ENCODE measurements at places on chromosomes 2 and 18.

- no peak for DNase-seq
These were observed 6.4 kb upstream of the PDIA6 start for GRCh38 chr2:10818984-10819383.

GRCh38 chr2:218658671-218659257, 659 bp downstream of the ZNF142 start:
- no peak for DNase-seq

DNA sequence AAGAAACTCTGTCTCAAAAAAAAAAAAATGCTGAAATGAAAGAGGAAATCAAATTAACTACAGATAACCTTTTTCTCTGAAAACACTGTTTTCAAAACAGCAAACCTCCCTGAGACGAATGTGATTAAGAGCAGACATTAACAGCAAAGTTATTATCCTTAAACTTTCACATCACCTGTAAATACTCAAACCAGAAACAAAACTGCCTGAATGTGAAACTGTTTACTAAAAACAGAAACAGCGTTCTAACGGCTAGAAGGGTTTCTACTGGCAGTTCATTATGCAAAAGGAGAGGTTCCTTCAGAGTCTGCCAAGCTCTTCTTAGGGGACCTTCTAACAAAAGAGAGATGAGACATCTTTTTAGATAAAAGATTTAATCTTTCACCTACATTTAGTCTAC, 45.9 kb downstream of the PNO1 start:
- DNase-seq = no peak

GRCh38 chr2:46921676-46922448, 6.3 kb upstream of the MCFD2 start:
- DNase-seq = no peak

GRCh38 chr2:38430597-38431207, 53.6 kb upstream of the ATL2 start:
- no peak for DNase-seq

GRCh38 chr18:7221424-7222155, 9.3 kb upstream of the LRRC30 start:
- DNase-seq = no peak

- no peak for DNase-seq
These were observed 64.6 kb upstream of the TEX51 start for GRCh38 chr2:126834006-126834659.

DNA sequence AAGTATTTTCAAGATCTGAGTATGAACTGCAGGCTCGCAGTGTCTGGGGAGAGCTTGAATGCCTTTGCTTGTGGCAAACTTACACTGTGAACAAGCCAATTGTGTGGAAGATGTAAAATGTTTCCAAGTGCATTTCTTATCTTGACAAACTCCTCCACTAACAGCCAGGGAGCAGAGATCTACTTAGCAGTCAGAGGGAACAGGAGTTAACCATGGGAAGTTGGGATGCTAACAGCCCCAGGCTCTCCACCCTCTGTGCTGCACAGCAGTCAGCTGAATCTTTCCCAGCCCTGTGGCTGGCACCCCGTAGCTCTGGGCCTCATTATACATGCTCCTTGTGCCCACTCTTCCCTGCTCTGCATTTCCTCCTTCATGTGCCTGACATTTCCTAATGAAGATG, 450.2 kb downstream of the TSN start:
- no peak for DNase-seq

GRCh38 chr2:201966691-201967438, 66.8 kb upstream of the FZD7 start:
- no peak for DNase-seq

DNA sequence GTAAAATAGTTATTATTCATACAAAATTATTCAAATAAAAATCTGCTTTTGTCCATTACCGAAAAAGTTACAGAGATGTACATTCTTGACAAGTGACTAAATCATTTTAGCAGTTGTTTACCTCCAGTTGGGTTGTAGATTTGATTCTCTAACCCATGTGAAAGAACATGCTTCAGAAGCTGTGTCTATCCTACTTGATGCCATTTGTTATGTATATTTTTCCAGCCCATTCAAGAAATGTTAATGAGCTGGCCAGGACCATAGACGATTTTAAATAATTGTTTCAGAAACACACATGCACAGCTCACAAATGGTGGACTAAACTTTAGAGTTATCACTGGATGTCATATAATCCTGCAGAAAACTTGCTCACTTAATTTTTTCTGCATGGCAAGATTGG, 391.1 kb upstream of the REG3G start:
- no peak for DNase-seq

- DNase-seq = no peak
These were observed 55.9 kb downstream of the PLA2R1 start for GRCh38 chr2:160006475-160006874.

DNA sequence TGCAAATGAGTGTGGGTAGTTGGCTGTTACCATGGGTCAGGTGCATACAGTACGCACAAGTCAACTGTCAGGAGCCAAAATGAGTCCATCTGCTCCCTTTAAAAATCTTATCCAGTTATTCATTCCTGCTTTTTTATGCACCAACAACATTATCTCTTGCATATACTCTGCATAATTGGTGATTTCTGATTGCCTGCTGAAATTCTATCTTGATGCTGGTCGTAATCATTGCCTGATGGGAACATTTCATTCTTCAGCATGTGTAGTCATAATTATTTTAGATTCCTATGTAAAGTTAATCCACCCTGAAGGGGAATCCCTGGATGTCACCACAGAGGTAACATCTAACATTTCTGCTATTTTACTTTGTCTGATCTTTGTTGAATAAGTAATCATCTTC, 102.2 kb upstream of the RND3 start:
- no peak for DNase-seq

DNA sequence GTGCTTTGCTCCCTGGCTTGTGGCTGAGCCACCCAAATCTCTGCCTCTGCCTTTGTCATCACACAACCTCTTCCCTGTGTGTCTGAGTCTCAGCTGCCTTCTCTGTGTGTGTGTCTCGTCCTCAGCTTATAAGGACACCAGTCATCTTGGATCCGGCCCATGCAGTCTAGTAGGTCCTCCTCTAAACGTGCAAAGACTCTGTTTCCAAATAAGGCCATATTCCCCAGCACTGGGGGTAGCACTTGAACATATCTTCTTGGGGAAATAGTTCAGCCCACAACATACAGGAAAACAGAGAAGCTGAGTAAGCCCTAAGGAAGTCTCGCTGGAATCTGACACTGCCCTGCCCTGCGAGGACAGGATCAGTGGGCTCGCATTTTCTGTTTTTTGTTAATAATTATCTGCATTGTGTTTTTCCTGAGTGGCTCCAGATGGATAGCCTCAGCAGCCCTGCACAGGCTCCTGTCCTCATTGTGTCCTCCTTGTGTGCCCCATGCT, 42.1 kb downstream of the MTCL1 start:
- DNase-seq = no peak

DNA sequence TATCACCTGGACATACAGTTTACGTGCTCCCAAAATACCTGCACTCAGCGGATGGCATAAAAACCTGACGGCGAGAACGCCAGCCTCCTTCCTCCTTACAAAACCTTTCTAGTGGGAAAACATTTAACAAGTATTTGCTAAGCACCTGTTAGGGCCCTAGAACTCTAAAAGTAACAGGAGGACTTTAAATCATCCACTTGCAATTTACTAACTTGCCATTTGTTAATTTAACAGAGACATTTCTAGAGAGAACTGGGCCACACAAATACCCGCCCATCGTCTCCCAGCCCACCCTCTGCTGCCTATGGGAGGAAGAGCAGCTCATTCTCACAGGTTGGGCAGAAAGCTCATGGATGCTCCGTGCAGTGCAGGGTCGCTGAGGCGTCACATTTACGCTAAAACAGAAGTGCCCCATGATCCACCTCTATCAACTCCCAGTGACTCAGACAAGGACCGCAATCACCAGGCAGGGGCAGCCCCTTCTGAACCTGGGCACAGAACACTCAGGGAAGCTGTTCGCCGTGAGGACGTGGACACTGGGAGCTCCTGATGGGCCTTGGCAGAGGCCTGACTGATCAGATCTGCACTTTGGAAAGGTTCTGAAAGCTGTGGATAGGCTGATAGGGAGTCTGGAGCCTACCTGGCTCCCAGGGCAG, 106.9 kb downstream of the HDAC4 start:
- DNase-seq = no peak

DNA sequence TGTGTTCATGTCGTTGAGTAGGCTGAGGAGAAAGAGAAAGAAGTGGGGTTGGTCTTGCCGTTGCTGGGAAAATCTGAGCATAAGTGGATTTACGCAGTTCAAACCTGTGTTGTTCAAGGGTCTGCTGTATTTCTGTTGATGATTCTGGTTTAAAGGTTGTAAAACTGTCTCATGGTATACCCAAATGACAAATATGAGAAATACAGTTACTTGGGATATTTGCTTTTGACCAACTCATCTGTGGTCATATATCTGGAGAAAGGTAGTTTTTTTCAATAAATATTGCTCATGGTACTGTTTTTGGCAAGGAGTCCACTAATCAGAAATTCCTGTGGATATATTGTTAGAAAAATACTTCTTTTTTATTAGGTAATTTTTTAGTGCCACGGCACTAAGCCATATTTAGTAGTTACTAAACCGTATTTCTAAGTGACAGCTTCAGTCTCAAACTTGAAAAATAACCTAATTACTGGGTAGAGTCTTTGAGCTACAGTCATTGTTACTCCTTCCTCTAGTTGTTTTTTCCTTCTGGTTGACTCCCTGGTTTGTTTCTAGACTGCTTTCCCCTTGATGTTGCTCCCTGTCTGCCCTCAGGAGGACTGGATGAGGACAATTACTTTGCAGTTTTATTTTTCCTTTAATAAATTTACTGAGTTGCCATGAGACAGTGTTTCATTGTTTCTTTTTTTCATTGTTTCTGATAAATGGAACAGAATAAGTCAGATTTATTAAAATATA, 31.5 kb downstream of the MOB4 start:
- DNase-seq = no peak

GRCh38 chr2:77567723-77568122, 45.5 kb upstream of the LRRTM4 start:
- DNase-seq = no peak

GRCh38 chr2:188085421-188085820, 206.3 kb upstream of the GULP1 start:
- DNase-seq = no peak

DNA sequence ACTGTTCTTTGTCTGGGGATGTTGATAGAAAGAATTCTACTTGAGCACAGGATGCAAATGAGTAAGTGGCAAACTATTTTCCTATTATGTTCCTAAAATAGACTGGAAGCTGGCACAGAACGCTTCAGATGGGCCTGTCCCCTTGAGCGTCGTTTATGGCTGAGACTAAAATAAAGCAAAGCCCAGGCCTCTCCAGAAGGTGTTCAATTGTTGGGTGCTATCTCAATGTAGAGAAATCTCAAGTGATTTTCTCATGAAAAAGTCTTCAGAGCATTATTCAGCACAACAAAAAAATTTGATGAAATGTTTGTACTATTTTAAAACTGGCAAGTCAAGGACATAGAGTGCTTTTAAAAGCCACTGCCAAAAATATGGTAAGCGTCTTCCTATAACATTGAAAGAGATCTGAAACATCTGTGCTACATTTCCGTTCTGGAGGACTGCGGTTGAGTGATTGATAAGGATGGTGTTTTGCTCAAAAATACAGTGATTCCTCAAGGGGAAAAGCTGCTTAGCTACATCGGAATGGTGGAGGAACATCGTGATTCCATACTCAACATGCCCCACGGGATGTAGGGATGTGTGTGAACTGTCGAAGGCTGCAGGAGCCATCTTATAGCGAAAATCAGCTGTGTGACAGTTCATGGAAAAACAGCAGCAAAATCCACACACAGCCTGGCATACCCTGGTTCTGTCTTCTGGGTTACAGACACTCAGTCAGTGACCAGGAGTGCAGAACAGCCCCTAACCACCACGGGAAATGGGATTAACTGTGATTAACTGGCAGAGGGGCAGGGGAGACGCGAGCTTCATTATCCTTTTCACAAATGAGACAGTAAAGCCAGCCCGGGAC, 10.4 kb upstream of the LRRFIP1 start:
- DNase-seq = no peak

GRCh38 chr2:187576906-187577305, 22.7 kb upstream of the TFPI start:
- no peak for DNase-seq

GRCh38 chr2:181243319-181243718, 213.9 kb upstream of the ITGA4 start:
- DNase-seq = no peak

- DNase-seq = no peak
These were observed 81.4 kb downstream of the COBLL1 start for GRCh38 chr2:164760179-164760578.

DNA sequence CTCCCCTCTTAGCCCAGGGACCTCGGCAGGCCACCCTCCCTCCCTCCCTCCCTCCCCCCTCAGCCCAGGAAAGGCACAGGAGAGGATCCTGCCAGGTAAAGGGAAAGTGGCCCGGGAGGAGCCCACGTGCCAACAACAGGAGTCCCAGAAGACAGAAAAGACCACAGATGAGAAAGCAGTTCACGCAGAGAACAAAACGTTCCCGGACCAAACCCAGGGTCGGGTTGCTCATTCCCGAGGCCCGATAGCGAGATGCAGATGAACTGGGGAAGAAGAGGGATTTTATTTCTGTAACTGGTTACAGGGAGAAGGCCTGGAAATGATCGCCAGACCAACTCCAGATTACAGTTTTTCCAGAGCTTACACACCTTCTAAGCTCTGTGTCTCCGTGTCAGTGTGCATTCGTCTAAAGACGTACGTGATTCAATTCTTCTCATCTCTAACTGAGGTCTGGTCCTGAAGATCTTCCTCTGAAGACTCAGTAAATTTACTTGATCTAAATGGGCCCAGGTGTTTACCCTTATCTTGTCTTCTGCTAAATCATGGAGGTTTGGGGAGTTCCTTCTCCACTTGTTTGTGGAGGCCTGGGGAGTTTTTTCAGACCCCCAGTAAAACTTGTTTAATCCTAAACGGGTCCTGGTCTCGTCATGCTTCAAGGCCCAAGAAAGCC, 807 bp upstream of the NEU4 start:
- DNase-seq = no peak

DNA sequence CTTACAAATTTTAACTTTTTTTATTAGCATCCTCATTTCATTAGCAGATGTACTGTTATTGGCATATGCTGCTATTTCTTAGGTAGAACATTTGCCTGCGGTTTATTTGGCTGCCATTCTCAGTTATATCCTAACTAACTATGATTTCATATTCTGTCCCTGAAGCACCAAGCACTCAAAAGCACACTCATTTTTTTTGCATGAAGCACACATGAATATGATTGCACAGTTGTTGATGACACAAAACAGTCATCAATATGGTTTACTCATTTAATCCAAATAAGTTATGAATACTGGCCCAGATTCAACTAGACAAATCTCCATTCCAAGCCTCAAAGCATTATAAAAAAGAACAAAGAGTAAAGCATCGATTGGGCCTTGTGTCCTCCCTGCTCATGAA, 129.4 kb upstream of the CNTNAP5 start:
- no peak for DNase-seq

DNA sequence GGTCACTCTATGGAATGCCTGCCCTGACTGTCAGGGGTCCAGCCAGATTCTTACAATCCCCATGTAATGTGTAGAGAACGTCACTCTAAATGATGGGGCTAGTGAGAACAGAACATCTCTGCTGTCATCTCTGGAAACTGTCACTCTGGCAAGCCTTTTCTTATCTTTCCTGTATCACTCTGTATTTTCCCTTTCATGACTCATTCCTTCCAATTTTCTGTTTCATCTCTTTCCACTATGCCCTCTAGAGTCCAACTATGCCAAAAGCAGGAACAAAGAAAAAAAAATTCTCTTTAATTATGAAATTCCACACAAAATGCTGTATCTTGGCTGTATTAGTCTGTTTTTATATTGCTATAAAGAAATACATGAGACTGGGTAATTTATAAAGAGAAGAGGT, 608.8 kb downstream of the ADCYAP1 start:
- DNase-seq = no peak

Measured in central memory CD8-positive, alpha-beta T cell (primary cell).